ENCODE measurements at places on chromosomes 7 and 10.
A peak's percentile ranks its signal among the peaks of the same experiment; 100 is the strongest.

GRCh38 chr7:25852211-25852938 is 299.6 kb upstream of the NFE2L3 start:
- DNase-seq = peak; percentile 37

DNA sequence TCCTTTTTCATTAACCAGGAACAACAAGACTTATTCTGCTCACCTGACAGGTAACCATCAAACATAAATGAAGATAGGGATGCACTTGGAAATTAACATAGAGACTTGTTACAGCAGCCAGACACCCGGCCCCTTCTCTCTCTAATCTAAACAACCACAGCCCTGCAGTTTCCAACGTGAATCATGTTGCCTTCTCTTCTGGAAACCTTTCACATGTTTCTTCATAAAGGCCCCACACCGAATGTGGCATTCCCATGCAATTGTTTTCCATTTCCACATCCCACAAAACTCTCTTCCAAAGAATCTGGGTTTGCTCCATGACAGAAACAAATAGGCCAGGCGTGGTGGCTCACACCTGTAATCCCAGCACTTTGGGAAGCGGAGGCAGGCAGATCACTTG is 15.0 kb upstream of the WDR86 start:
- no peak for DNase-seq

- no peak for DNase-seq
Measured at GRCh38 chr10:59720377-59720776, 10.7 kb upstream of the SLC16A9 start.

DNA sequence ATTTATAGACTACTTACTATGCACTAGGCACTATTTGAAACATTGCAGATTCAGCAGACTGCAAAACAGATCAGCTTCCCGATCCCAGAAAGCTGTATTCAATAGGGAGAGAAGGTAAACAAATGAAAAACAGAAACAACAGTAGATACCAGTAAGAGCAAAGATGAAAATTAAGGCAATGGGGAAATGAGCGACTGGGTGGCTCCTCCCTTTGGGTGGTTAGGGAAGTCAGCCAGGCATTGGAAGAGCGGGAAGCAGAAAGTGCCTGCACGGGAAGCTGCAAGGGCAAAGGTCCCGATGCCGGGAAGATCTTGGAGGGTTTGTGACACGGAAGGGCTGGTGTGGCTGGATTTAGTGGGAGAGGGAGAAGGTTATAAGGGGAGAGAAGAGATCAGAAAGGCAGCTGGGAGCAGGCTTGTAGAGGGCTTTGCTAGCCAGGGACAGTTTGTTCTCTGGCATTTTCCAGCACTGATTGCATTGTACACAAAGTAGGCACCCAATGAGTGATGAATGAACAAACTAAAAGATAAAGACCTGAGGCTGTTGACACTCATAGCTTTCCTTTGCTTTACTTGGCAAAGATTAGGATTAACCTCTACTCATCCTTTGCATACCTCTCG is 67.8 kb downstream of the NAMPT start:
- no peak for DNase-seq

GRCh38 chr7:74009719-74010118 is 18.3 kb upstream of the ELN start:
- DNase-seq = no peak

DNA sequence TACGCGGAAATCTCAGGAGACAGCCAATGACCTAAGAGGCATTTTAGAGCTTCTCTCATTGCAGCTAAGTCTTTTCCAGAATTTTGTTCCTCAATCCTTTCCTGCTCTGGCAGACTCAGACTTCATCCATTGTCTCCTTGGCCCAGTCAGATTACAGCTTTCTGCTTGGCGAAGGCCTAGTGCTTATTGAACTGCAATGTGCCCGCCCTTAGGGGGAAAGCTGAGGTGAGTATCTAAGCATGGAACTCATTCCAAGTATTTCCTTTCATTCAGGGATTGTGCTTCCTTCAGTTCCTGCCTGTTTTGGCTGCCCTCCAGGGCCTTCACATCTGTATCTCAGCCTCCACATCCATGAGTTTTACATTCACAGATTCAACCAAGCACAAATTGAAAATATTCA is 37.5 kb downstream of the PRLHR start:
- no peak for DNase-seq

DNA sequence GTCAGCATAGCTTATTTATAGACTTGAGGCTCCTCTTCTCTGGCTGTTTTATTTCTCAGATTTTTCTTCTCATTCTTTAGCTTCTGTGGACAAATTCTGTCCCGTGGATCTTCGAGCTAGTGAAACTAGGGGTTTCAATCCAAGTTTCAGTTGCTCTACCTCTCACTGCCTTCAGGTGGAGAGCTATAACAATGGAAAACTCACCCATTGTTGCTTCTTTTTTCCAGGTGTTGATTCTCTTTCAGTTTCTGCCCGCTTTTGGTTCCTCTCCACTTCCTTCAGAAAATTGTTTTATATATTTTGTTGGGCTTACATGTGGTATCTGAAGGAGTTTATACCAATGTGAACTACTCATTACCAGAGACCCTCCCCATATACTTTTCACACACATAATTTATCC is 266.1 kb downstream of the TCF7L2 start:
- DNase-seq = no peak

Data from activated T-cell treated with anti-CD3 and anti-CD28 coated beads, Interleukin-2, amount 50 U/mL, for 1 hour (primary cell).